ENCODE measurements at places on chromosomes 7 and 10. TPM values are rescaled to one million over a fixed set of nuclear protein-coding genes. Genes with fewer than 3 reads are reported as not detected.
A peak's percentile ranks its signal among the peaks of the same experiment; 100 is the strongest.

DNA sequence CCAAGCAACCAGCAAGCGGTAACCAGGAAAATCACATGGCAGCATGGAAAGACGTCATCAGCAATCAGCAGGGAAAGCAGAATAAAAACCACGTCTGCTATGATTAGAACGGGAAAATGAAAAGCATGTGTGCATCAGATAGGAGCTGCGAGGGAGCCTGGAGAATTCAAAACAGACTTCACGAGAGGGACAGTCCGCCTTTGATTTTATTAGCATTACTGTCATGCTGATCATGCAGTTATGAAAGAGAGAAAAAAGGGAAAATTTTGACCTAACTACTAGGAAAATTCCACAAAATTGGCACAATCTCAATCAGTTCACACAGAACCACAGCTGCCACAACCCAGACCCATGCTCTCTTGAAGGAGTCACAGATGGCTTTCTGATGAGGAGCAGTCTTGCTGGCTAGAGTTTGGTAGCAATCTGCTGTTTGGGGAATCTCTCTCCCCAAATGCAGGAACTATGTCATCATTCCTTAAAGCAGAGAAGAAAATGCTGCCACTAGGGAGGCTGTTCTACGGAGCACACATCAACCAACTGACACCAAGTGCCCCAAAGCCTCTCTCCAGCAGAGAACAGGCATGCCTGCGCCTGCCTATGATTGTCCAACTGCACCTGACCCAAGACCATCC lies 295.9 kb downstream of the TNS3 start:
- H3K4me1 ChIP-seq: peaks cover 11% of the 10 kb centered on the region
- DNase-seq: no peak
- H3K27ac ChIP-seq: no peak overlapping the region

GRCh38 chr10:96541921-96542320 lies 28.2 kb upstream of the TLL2 start:
- no peak overlapping the region for H3K27ac ChIP-seq
- no peaks in the 10 kb centered on the region for H3K4me1 ChIP-seq
- H3K36me3 ChIP-seq: peaks cover 46% of the 10 kb centered on the region
- H3K27me3 ChIP-seq: no peaks in the 10 kb centered on the region
- no peak overlapping the region for H3K4me3 ChIP-seq

Gene EVX1
- not detected for total RNA-seq

- H3K4me1 ChIP-seq: peaks cover 28% of the 10 kb centered on the region
- no peaks in the 10 kb centered on the region for H3K36me3 ChIP-seq
- H3K4me3 ChIP-seq: no peak overlapping the region
- no peaks in the 10 kb centered on the region for H3K27me3 ChIP-seq
Observed at GRCh38 chr7:55096323-55096722, 77.5 kb downstream of the EGFR start.

DNA sequence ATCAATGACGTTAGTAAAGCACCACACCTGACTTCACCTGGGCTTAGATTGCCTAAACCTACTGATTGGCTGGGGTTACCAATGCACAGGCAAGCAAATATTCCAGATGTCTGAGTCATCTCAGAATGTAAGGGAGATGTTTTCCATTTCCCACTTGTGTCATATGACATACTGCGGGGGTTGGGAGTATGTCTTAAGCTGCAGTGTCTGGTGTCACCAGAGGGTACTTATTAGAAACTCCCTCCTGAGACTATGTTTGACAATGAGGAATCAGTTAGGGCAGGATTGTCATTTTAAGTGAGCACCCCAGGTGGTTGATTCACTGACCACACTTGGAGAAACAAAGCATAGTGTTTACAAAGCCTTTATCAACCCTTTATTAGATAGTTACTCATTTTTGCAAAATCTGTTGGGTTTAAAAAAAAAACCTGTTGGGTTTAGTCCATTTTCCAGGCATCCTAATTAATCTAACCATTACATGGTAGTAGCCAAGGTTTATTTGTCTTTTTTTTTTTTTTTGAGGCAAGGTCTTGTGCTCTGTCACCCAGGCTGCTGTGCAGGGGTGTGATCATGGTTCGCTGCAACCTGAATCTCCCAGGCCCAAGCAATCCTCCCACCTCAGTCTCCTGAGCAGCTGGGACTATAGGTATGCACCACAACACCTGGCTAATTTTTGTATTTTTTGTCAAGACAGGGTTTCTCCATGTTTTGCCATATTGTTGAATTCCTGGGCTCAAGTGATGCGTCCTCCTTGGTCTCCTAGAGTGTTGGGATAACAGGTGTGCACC lies 72.5 kb downstream of the CDK6 start:
- H3K27me3 ChIP-seq: no peaks in the 10 kb centered on the region
- H3K36me3 ChIP-seq: peaks cover 1% of the 10 kb centered on the region
- no peak for DNase-seq

Gene SLC26A3
- total RNA-seq: 2.0 TPM

Gene NRF1
- total RNA-seq: 32.4 TPM

GRCh38 chr7:32299133-32299702 lies 191.0 kb downstream of the LSM5 start:
- peaks cover 2% of the 10 kb centered on the region for H3K4me1 ChIP-seq
- no peak overlapping the region for H3K27ac ChIP-seq
- H3K27me3 ChIP-seq: peaks cover 81% of the 10 kb centered on the region
- DNase-seq: no peak
- H3K36me3 ChIP-seq: no peaks in the 10 kb centered on the region
- peak overlapping the region; percentile 71 for H3K4me3 ChIP-seq

- H3K27ac ChIP-seq: peak overlapping the region; percentile 52
- no peaks in the 10 kb centered on the region for H3K36me3 ChIP-seq
- no peak overlapping the region for H3K4me3 ChIP-seq
- DNase-seq: no peak
Observed at GRCh38 chr10:43091846-43092245, 15.0 kb downstream of the RET start.

Gene GHRHR
- not detected for total RNA-seq

DNA sequence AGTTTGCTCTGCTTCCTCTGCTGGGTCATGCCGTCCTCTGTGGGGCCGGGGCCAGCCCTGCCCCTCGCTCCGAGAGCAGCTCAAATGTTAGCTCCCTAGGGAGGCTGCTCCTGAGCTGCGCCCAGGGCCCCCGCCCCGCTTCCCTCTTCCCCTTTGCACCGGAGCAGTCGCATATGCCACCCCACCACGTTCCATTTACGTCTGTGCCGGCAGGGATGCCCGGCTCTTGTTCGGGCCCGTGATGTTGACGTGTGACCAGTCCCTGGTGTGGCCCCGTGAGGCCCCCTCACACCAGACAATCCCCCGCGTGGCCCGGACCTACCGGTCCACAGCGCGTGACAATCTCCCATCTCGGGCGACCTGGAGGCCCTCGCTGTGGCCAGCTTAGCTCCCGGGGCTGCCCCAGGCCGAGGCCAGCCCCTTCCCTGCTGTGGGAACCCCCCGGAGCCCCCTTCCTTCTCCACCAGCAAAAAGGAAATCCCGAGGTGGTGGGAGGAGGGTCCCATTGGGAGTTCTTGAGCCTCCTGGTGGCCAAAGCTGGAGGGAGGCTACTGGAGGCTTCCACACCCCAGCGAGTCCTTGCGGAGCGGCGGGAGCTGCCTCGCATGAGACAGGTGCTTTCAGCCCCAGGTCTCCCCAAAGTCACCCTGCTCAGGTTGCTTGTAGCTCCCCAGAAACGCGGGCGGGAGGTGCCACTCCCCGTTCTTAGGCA lies 15.2 kb downstream of the FAM20C start:
- H3K27ac ChIP-seq: no peak overlapping the region
- H3K27me3 ChIP-seq: no peaks in the 10 kb centered on the region
- H3K36me3 ChIP-seq: peaks cover 25% of the 10 kb centered on the region
- H3K4me3 ChIP-seq: no peak overlapping the region
- no peak for DNase-seq
- no peaks in the 10 kb centered on the region for H3K4me1 ChIP-seq

Gene TSPAN33
- 22.2 TPM for total RNA-seq

- H3K27me3 ChIP-seq: no peaks in the 10 kb centered on the region
- H3K36me3 ChIP-seq: no peaks in the 10 kb centered on the region
- DNase-seq: no peak
- peaks cover 12% of the 10 kb centered on the region for H3K4me1 ChIP-seq
Observed at GRCh38 chr10:45075826-45076380, 75.2 kb downstream of the ZNF22 start.

- no peaks in the 10 kb centered on the region for H3K36me3 ChIP-seq
- H3K4me1 ChIP-seq: no peaks in the 10 kb centered on the region
- no peaks in the 10 kb centered on the region for H3K27me3 ChIP-seq
- DNase-seq: no peak
Observed at GRCh38 chr10:79937701-79938151, 11.2 kb downstream of the SFTPD start.

Gene STK31
- total RNA-seq: 1.6 TPM

Gene DYNC1I1
- 2.6 TPM for total RNA-seq

GRCh38 chr7:2776401-2776800 lies 67.7 kb downstream of the GNA12 start:
- peak overlapping the region; percentile 4 for H3K27ac ChIP-seq
- no peaks in the 10 kb centered on the region for H3K27me3 ChIP-seq
- peaks cover 2% of the 10 kb centered on the region for H3K4me1 ChIP-seq
- no peak for DNase-seq

- H3K4me3 ChIP-seq: no peak overlapping the region
- peaks cover 3% of the 10 kb centered on the region for H3K36me3 ChIP-seq
- no peak for DNase-seq
- H3K27ac ChIP-seq: no peak overlapping the region
Observed at GRCh38 chr7:138382862-138383565, 77.0 kb upstream of the TRIM24 start.

Gene MSS51
- 4.2 TPM for total RNA-seq

DNA sequence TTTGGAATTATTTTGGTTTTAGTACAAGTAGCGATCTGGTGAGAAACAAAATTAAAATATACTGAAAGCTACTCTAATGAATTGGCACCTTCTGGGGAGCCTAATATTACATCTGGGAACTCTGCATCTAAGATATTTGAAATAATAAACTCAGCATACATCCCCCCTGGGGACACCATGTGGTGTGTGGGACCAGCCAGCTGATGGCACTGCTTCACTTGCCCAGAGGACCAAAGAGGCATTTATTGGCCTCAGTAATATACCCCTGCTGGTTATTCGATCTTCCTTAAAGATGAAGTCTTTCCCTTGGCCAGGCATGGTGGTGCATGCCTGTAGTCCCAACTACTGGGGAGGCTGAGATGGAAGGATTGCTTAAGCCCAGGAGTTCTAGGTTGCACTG lies 195.1 kb upstream of the AUTS2 start:
- no peaks in the 10 kb centered on the region for H3K36me3 ChIP-seq
- H3K27me3 ChIP-seq: peaks cover 5% of the 10 kb centered on the region
- no peaks in the 10 kb centered on the region for H3K4me1 ChIP-seq
- H3K27ac ChIP-seq: no peak overlapping the region

DNA sequence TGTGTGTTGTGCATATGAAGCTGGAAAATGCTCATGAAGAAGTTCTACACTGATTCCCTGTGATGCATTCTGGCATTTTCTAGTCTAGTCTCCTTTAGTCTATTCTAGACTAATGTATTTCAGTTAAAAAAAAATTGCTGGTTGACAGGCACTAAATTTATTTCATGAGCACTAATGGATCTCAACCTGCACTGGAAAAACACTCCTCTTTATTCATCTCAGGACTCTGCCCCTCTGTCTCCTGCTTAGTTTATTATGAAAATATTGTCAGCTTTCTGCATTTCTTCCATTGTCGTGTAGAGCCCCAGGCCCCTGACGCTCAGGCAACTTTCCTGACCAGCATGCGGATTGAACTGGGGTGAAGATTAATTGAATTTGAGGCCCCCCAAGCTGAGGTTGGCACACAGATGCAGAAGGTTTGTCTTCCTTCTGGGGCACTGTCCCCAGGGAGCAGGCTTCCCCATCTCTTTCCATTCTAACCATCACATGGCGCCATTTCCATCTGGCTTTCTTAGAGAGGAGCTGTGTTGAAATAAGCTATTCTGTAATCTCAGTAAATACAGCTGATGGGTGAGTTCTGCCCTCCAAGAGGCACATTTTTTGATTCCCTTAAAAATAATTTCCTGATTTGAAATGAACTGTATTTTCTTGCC lies 128.7 kb downstream of the INSYN2A start:
- H3K27me3 ChIP-seq: no peaks in the 10 kb centered on the region
- H3K27ac ChIP-seq: no peak overlapping the region
- no peak overlapping the region for H3K4me3 ChIP-seq
- no peaks in the 10 kb centered on the region for H3K4me1 ChIP-seq
- no peak for DNase-seq

GRCh38 chr10:10363217-10363616 lies 654.5 kb upstream of the CELF2 start:
- H3K27me3 ChIP-seq: peaks cover 10% of the 10 kb centered on the region
- H3K4me3 ChIP-seq: no peak overlapping the region
- no peaks in the 10 kb centered on the region for H3K36me3 ChIP-seq
- peaks cover 3% of the 10 kb centered on the region for H3K4me1 ChIP-seq

DNA sequence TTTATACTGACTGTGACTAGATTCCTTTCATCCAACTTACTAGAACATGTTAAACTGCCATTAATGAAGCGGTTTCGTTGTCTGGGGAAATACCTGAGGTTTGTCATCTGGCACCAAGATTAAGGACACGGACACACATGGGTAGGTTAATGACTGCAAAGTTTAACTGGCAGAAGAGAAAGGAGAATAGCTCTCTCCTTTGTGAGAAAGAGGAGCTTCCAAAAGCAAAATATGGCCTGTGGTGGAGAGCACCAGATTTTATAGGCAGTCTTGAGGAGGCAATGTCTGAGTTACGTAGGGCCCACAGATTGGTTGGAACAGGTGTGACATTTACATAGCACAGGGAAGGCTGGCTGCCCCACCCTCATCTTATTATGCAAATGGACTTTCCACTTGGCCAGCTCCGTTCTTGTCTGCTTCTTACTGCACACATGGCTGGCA lies 1193.0 kb upstream of the CELF2 start:
- DNase-seq: no peak
- peak overlapping the region; percentile 77 for H3K27ac ChIP-seq
- no peaks in the 10 kb centered on the region for H3K36me3 ChIP-seq

GRCh38 chr10:20088061-20088701 lies 271.9 kb downstream of the PLXDC2 start:
- no peaks in the 10 kb centered on the region for H3K27me3 ChIP-seq
- no peak for DNase-seq
- no peaks in the 10 kb centered on the region for H3K4me1 ChIP-seq
- H3K36me3 ChIP-seq: peaks cover 5% of the 10 kb centered on the region
- H3K27ac ChIP-seq: no peak overlapping the region
- no peak overlapping the region for H3K4me3 ChIP-seq

GRCh38 chr7:44096326-44096881 lies 7.7 kb upstream of the AEBP1 start:
- H3K4me1 ChIP-seq: no peaks in the 10 kb centered on the region
- H3K27ac ChIP-seq: no peak overlapping the region
- no peaks in the 10 kb centered on the region for H3K36me3 ChIP-seq
- DNase-seq: no peak
- no peak overlapping the region for H3K4me3 ChIP-seq

Gene NXPH1
- not detected for total RNA-seq

Gene THAP5
- total RNA-seq: 21.4 TPM

Gene SPDYE9
- total RNA-seq: not detected

GRCh38 chr10:17474595-17475323 lies 20.4 kb upstream of the ST8SIA6 start:
- peaks cover 2% of the 10 kb centered on the region for H3K4me1 ChIP-seq
- H3K27me3 ChIP-seq: peaks cover 8% of the 10 kb centered on the region
- no peak overlapping the region for H3K27ac ChIP-seq
- DNase-seq: no peak
- peaks cover 2% of the 10 kb centered on the region for H3K36me3 ChIP-seq
- no peak overlapping the region for H3K4me3 ChIP-seq

Gene PNLIP
- not detected for total RNA-seq

Gene CRYGN
- total RNA-seq: 3.2 TPM

GRCh38 chr10:93333278-93333978 lies 148.7 kb downstream of the MYOF start:
- no peak overlapping the region for H3K4me3 ChIP-seq
- H3K4me1 ChIP-seq: no peaks in the 10 kb centered on the region
- no peaks in the 10 kb centered on the region for H3K36me3 ChIP-seq
- H3K27me3 ChIP-seq: no peaks in the 10 kb centered on the region
- DNase-seq: no peak
- H3K27ac ChIP-seq: no peak overlapping the region
